ENCODE measurements at places on chromosomes 6 and 20. TPM values are rescaled to one million over a fixed set of nuclear protein-coding genes. Genes with fewer than 3 reads are reported as not detected.

DNA sequence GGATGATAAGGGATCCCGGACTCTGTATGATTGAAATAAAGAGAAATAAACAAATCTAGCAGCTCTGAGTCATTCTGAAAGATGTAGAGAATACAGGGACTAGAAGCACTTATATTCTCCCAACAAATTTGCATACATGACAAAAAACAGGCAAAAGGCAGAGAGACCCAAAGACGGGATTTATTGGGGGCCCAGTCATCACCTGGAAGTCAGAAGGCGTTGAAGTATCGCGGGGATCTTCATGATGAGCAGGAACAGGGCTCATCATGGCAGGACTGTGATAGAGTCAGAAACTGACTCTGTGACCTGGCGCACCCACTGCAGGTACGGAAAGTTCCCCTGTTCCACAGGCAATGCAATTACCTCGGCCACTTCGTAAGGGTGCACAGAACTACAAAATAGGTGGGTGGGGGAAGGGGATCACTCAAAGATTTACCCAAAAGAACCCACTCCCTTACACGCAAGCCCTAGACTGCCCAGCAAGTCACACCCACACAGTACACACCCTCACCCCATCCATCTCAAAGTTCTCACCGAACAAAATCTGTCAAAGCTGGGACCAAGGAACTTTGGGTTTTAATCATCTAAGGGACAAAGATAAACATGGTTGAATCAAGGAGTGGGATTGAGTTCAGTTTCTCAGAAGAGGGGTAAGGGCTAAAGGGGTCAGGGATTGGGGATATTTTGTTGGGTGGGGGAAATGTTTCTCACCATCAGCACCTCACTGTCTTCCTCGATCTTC is 1.4 kb downstream of the CUTA start:
- no peak for DNase-seq

DNA sequence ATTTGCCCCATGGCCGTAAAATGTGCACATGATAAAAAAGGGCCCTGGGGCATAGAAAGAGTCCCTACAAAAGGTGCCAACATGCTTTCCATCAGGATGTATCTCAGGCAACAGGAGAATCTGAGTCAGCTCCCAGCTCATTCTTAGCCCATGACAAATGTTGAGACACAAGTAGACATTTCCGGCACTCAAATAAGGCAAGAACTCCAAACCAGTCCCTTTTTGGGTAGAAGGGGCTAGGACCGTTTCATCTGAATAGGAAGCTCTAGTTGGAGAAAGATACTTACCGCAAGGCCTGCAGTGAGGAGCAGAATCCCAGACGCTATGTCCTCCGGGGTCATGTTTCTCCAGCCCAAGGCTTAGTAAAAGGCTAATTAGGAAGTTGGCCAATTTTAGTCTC is 261.0 kb upstream of the RIN2 start:
- peak; percentile 42 for DNase-seq

The WFDC12 gene
- total RNA-seq, result not detected

GRCh38 chr6:113632220-113632864 is 224.8 kb upstream of the MARCKS start:
- peak; percentile 87 for DNase-seq

DNA sequence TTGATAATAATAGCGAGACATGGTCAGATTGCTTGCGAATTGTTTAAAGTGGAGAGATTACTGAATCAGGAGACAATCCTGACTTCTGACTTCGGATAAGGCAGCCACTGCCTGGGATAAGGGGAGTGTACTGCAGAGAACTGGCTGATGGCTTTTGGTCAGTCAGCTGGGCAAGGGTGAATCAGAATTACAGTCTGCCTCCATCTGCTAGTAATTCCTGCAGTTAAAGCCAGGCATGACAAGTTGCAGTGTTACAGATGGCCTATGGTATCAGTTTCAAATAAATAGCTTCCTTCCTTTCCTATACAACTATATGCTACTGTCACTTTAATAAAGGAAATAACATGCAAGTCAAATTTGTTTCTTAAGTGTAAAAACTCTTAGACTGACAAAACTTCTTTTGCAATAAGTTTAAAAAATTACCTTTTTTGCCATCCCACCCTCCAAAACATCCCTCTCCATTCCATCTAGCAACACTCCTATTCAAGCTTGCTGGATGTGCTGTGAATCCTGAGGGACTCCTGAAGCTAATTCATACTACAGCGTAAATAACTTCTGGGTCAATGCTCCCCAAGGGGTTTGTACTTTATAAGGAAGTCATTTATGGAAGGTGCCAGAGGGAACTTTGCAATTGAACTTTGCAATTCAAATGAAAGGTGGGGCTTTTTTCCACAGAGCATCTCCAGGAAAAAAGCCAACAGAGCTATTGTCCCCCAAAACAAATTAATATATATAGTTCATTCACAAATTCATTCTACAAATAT is 245.2 kb downstream of the ADGRB3 start:
- DNase-seq, result peak; percentile 1

GRCh38 chr6:118993803-118994251 is 58.9 kb upstream of the MCM9 start:
- no peak for DNase-seq

DNA sequence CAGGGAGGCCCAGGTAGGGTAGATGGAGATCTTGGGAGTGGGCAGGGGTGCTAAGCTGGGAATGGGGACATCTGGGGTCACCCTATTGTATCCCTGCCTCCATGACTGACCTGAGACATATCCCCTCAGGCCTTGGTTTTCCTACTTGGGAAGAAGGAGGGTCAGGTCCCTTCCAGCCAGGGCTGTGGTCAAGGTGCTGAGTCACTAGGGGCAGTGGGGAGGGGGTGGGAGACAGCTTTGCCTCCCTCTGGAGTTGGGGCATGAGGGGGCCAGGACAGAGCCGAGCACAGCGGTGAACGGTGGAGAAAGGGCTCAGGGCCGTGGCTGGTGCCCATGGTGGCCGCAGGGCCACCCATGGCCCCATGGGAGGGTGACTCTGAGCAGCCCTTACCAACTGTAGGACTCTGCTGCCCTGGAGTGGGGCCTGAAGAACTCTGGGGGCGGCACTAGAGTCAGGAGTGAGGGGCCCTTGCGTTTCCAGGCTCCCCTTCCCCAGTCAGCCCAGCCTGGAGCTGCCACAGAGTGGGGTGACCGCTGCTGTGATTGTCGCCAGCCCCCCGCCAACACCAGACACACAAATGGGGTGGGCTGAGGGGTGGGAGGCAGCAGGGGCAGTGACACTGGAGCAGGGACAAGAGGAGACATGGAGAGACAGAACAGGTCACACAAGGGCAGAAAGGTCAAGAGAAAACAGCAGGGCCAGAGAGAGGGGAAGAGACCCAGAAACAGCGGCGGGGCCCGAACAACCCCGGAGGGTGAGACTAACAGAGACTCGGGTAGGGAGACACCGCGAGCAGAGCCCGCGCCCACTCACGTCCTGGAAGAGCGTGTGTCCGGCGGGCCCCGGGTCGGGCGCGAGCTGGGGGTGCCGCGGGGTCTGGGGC is 576 bp downstream of the NECAB3 start:
- peak; percentile 35 for DNase-seq

DNA sequence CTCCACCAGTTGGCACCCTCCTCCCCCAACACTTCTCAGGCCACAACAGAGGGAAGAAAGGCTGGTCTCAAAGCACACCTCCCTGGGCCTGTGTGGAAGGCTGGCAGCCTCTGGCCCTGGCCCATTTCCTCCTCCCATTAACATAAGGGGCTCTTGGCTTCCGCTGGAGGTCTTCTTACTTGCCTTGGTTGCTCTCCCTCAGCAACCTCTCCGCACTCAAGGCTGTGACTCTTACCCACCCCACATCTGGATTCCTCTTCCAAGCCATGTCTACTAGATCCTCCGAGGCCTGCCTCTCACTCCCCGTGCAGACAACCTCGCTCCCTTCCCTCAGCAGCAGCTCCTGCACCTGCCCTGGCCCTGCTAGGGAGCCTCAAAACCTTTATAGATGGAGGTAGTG is 112.2 kb upstream of the PRND start:
- no peak for DNase-seq

GRCh38 chr6:64288351-64288750 is 652.7 kb downstream of the PHF3 start:
- no peak for DNase-seq

DNA sequence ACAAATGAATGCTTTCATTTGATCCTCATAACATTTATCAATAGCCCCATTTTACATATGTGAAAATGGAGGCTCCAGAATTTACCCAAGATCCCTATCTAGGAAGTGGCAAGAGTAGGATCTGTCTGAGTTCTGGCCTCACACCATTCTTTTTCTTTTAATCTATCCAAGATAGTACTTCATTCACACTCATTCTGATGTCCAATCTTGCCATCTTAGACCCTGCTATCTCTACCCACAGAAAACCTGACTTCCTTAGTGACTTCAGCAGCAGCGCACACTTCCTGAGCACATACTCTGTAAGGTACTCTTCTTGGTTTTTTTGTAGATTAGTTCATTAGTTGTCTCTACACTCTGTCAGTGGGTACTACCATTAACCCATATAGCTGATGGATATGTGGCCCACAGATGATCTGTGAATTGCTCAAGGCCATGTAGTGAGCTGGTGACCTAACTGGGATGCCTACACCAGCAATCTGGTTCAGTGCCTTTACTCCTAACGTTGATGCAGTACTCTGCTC is 36.3 kb downstream of the COX4I2 start:
- DNase-seq, result no peak

GRCh38 chr6:107718341-107718740 is 105.8 kb downstream of the SCML4 start:
- DNase-seq, result no peak

The TRIM40 gene
- total RNA-seq, result not detected

DNA sequence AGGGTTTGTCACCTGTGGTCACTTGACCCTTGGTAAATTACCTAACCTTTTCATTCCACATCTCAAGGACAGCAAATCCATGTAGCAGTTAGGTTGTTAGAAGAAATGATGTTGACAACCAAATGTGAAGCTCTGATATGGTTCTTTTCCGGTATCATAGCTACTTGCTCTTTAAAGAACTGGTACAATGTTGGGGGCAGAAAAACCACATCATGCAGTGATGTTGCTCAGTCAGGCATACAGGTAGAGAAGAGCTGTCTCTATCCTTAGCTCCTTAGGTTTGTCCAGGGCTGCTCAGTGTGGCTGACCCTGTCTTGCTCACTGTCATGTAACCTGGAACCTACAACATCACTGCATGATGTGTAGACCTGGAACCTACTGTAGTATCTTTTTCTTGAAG is 135.5 kb downstream of the LRRC1 start:
- DNase-seq, result no peak

DNA sequence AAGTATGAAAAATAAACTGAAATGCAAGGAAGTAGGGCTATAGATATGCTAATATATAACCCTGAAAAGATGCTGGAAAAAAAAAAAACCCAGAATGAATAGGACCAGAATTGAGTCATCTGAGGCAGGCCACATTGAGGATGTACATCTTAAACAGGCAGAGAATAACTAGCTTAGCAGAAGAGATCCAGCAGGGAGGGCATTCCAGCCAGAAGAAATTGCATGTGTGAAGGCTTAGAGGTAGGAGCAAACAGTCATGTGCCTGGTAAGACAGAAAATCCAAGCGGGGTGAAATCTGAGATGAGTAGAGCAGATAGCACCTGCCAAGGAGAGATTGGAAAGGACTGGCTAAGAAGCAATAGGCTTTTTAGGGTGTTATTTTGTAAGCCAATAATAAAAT is 2.6 kb downstream of the COL19A1 start:
- DNase-seq, result no peak

- peak; percentile 94 for DNase-seq
Measured at GRCh38 chr6:27091661-27092315, 155.7 kb upstream of the PRSS16 start.

GRCh38 chr6:121677571-121677970 is 242.1 kb downstream of the GJA1 start:
- no peak for DNase-seq

- DNase-seq, result no peak
Measured at GRCh38 chr6:45556828-45557227, 179.1 kb upstream of the SUPT3H start.

GRCh38 chr6:15608396-15608795 is 54.4 kb downstream of the DTNBP1 start:
- DNase-seq, result peak; percentile 81

GRCh38 chr6:21993841-21994240 is 303.0 kb downstream of the PRL start:
- DNase-seq, result no peak

GRCh38 chr20:3315136-3315535 is 76.1 kb upstream of the SLC4A11 start:
- no peak for DNase-seq

The CRYBG1 gene
- total RNA-seq, result 43.6 TPM

- no peak for DNase-seq
Measured at GRCh38 chr6:15413466-15414234, 167.8 kb downstream of the JARID2 start.

GRCh38 chr6:26223228-26223627 is 136.0 kb downstream of the HFE start:
- no peak for DNase-seq

DNA sequence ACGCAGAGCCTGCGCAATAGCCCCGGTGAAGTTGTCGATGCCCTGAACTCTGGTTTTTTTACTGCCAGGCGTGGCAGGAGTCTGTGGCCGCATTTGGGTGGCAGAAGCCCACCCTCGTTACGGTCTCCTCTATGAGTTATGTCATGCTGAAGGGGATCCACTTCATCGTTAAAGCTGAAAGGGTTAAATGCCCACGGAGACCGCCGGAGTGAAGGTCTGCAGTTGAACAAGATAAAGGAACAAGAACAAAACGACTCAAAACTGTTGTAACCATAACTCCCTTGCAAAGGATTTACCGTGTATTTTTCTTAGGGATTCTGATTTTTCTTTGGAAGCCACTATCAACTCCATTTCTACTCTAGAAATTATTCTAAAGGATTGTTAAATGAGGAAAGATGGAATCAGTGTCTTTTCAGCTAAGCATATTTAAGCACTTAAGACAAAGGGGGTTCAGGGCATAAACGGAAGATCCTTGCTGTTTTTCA is 501 bp upstream of the ELOVL5 start:
- DNase-seq, result no peak

The CLIC5 gene
- not detected for total RNA-seq

The ESR1 gene
- total RNA-seq, result 0.23 TPM

The TBX18 gene
- 26.1 TPM for total RNA-seq

The DNAH8 gene
- not detected for total RNA-seq

The CD83 gene
- total RNA-seq, result 0.57 TPM

Measured in LHCN-M2 (cell line).